ENCODE measurements at places on chromosomes 12 and 14.

DNA sequence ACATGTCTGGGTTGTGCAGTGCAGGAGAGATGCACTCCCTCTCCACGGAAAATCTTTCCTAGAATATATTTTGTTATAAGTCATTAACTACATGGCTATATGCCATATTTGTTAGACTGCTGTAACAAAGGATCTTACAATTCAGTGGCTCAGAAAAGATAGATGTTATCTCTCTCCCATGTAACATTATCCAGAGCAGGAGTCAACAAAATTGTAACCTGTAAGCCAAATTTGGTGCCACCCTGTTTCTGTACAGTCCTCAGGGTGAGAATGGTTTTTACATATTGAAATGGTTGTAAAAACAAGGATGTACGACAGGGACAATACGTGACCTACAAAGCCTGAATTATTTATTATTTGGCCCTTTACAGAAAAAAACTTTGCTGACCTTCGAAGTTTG, 155.5 kb downstream of the KIF21A start:
- DNase-seq: no peak

GRCh38 chr14:33762161-33762851, 188.6 kb downstream of the EGLN3 start:
- DNase-seq: no peak

DNA sequence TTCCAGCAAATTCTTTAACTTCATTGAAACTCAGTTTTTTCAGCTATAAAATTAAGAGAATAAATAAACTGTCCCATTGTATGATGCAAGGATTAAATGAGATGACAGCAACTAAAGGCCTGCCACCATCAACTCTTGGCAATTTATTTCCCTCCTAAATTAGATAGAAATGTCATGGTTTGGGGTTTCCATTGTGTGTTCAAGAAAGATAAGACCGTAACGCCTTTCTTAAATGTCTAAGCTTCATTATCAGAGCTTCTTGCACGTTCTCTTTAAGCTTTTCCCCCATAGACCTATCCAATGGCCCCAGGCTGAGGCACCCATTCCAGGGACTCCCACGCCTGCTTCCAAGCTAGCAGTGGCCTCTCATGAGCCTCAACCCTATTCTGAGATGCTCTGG, 281.9 kb downstream of the CACNA1C start:
- DNase-seq: no peak

- no peak for DNase-seq
Measured at GRCh38 chr12:13503094-13503835, 306.7 kb downstream of the EMP1 start.

DNA sequence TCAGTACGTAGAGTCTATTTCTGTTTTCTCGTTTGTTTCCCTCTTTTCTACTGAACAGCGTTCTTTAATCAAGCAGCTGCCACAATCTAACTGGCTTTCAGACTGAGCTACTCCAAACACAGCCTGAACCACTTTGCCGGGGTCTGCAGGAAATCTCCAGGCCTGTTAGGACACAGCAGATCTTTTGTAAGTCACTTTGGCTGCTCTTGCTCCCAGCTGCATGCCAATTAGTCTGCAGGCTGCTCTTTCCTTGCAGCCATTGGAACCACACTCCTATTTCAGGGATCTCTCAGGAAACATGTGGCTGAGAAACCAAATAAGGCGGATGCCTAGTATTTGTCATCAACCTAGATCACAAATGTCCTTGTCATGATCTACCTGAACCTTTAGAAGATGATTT, 73.6 kb downstream of the TMTC1 start:
- no peak for DNase-seq

DNA sequence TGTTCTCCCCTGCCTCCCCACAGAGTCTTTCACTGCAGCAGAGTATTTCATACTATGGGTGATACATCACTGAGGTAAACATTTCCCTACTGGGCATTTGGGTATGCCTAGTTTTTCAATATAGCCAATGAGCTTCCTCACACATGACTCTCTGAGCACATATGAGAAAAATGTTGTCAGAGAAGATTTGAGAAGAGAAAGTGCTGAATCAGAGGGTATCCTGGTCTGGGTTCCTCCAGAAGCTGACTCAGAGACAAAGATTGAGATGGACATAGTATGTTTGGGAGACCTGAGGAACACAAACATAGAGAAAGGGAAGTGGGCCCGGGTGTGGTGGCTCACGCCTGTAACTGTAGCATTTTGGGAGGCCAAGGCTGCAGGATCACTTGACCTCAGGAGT, 12.6 kb downstream of the SLC8B1 start:
- peak; percentile 32 for DNase-seq
